Smooth muscle cell of bladder (primary cell): ENCODE measurements at places on chromosomes 4 and X. TPM values are rescaled to one million over a fixed set of nuclear protein-coding genes. Genes with fewer than 3 reads are reported as not detected.

The DKC1 gene
- total RNA-seq: 24.7 and 36.7 TPM in 2 replicates

The TMPRSS11F gene
- not detected in 2 replicates for total RNA-seq

The TRIM75 gene
- not detected in 2 replicates for total RNA-seq

The ZNF732 gene
- total RNA-seq: 0.14 and 0.18 TPM in 2 replicates

The MAGEB17 gene
- not detected in 2 replicates for total RNA-seq

The CLIC2 gene
- total RNA-seq: 3.7 and 3.9 TPM in 2 replicates

The AMTN gene
- total RNA-seq: not detected in 2 replicates

The SSR4 gene
- 163 and 186 TPM in 2 replicates for total RNA-seq

The EPGN gene
- 0.85 and 4.8 TPM in 2 replicates for total RNA-seq

The PPP4R3C gene
- total RNA-seq: not detected in 2 replicates

The C4orf33 gene
- 3.4 and 7.7 TPM in 2 replicates for total RNA-seq

The TMEM31 gene
- 0.14 TPM in 1 of 2 replicates, not detected in the other for total RNA-seq

The MAPK10 gene
- total RNA-seq: 14.4 and 26.0 TPM in 2 replicates

The PNCK gene
- total RNA-seq: 0.14 and 0.74 TPM in 2 replicates

The UGT2B15 gene
- not detected in 2 replicates for total RNA-seq

The IL2 gene
- total RNA-seq: not detected in 2 replicates

The TBC1D8B gene
- 11.1 and 14.4 TPM in 2 replicates for total RNA-seq

The GPR50 gene
- not detected in 2 replicates for total RNA-seq

The CNGA1 gene
- total RNA-seq: not detected in 2 replicates

The VCX3A gene
- not detected in 2 replicates for total RNA-seq

The PRKG2 gene
- 4.6 and 5.7 TPM in 2 replicates for total RNA-seq

The ARMCX4 gene
- total RNA-seq: 4.1 and 4.8 TPM in 2 replicates

The ABCD1 gene
- total RNA-seq: 7.3 and 11.2 TPM in 2 replicates

The PGAM4 gene
- total RNA-seq: not detected in 2 replicates

The SLC34A2 gene
- not detected in 2 replicates for total RNA-seq
